ENCODE measurements at places on chromosomes 5 and 9.
A peak's percentile ranks its signal among the peaks of the same experiment; 100 is the strongest.

DNA sequence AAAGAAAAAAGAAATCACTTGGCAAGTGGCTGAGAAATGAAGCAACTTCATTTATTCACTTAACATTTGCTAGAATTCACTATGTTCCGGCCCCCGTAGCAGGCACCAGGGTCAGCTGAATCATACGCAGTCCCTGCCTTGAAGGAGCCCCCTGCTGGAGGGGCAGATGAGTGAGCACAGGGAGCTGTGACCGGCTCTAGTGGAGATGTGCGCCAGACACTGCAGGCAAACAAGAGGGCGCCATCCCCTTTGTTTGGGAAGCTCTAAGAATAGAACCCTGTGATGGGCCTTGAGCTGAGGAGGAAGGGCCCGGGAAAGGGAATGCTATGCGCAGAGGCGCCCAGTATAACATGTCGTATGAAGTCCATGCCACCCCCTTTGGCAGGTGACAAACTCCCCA lies 20.2 kb upstream of the RPL26L1 start:
- peak; percentile 75 for DNase-seq

- peak; percentile 73 for DNase-seq
Measured at GRCh38 chr9:5388026-5388819, 48.5 kb upstream of the RLN1 start.

- DNase-seq, result no peak
Measured at GRCh38 chr5:59340637-59341036, 552.9 kb downstream of the PDE4D start.

GRCh38 chr5:91998774-91999173 lies 615.7 kb upstream of the ARRDC3 start:
- no peak for DNase-seq

GRCh38 chr5:61582205-61582820 lies 250.3 kb downstream of the ZSWIM6 start:
- DNase-seq, result no peak

- no peak for DNase-seq
Measured at GRCh38 chr9:96138616-96139015, 163.4 kb downstream of the HSD17B3 start.

- DNase-seq, result no peak
Measured at GRCh38 chr9:130198501-130199179, 26.4 kb downstream of the NCS1 start.

- DNase-seq, result peak; percentile 74
Measured at GRCh38 chr5:171660434-171660833, 125.2 kb upstream of the SMIM23 start.

- no peak for DNase-seq
Measured at GRCh38 chr9:137353223-137354152, 51.4 kb upstream of the NRARP start.

DNA sequence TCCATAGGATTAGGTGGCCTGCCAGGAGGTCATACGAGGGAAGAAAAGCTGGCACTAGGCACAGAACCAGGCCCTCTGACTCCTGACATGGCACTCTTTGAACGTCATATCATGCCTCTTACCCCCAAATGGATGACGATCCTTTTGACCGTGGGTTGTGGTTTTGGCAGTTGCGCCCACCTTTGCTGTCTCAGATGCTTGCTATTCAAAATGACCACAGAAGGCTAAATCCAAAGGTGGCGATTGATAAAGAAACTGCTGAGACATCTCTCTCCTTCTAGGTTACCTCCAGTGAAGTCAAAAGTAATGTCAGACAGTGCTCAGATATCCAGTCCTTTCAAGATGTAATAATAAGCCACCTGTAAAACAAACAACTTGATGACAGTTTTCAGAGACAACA lies 385.0 kb downstream of the EFNA5 start:
- no peak for DNase-seq

DNA sequence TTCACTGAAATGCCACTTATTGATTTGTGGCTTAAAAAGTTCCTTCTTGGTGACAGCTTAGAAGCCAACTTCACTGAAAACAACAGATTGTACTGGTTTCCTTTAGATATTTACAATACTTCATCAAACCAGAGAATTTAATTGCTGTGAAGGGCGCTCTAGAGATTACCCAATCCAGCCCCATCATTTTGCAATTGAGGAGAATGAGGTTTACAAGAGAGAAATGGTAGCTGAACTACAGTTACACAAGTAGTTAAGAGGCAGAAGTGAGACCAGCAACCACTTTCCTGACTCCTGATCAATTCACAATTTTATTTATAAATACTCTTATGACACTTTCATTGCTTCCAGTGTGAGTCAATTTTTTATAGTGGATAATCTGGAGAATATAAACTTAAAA lies 103.5 kb upstream of the APC start:
- peak; percentile 30 for DNase-seq

GRCh38 chr9:123121457-123121856 lies 88.0 kb downstream of the GPR21 start:
- DNase-seq, result no peak

- DNase-seq, result no peak
Measured at GRCh38 chr9:127210851-127211730, 53.5 kb upstream of the GARNL3 start.

DNA sequence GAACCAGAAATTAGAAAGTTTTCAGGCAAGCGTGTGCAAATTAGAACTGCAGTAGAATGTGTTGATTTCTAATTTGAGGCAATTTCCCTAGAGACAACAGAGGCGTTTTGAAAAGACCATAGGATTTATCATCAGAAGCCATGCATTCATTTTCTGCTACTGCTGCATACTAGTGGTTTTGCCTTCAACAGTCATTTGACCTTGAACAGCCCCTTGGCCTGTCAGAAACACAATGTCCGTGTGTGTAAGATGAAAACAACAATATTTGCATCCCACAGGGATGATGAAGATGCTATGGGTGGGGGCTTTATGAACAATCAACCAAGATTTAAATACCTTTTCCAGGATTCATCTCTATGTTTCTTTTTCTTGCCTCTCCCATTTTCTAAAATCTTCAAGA lies 73.7 kb downstream of the PDE4D start:
- DNase-seq, result no peak

GRCh38 chr5:138850865-138851435 lies 24.2 kb downstream of the LRRTM2 start:
- peak; percentile 67 for DNase-seq

- no peak for DNase-seq
Measured at GRCh38 chr5:151081431-151082281, 822 bp upstream of the TNIP1 start.

DNA sequence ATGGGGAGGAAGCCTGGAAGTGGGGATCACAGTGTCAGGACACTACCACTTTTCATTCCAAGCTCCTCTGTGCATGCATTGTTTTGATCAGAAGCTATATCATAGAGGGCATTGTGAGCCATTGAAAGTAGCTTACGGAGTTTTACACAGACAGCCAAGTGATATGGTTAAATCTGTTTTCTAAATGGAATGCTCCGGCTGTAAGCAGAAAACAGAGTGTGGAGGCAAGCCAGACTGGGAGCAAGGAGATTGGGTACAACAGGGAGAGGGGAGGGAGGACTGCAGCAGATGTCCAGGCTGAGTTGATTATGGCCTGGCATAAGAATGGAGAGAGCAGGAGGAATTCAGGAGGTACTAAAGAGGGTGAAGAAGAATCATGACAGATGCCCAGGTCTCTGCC lies 15.5 kb upstream of the SOWAHA start:
- DNase-seq, result no peak

GRCh38 chr5:134758176-134758503 lies 439 bp upstream of the DDX46 start:
- DNase-seq, result no peak

- peak; percentile 66 for DNase-seq
Measured at GRCh38 chr5:68554571-68555279, 339.2 kb downstream of the PIK3R1 start.

- no peak for DNase-seq
Measured at GRCh38 chr9:113649054-113649453, 185.5 kb downstream of the RGS3 start.

- no peak for DNase-seq
Measured at GRCh38 chr5:168096525-168096924, 194.9 kb upstream of the WWC1 start.

- no peak for DNase-seq
Measured at GRCh38 chr9:75471549-75472114, 383.3 kb downstream of the OSTF1 start.

GRCh38 chr5:62256161-62257019 lies 49.6 kb upstream of the KIF2A start:
- no peak for DNase-seq

DNA sequence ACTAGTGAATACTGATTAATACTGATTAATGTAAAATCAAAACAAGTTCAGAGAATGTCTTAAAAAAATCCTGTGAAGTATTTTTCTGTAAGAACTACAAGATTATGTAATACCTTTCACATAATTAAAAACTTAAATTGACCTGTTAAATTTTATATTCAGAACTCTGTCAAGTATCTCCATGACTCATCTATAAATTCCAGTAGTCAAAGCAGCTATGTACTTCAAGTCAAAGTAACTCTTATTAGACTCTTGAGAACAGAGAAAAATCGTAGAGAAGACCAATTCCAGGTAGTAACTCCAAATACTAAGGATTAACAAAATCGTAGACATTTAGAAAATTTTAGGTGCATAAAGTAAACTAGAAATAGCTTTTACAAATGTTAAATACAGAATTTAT lies 77.1 kb downstream of the HOMER1 start:
- no peak for DNase-seq

DNA sequence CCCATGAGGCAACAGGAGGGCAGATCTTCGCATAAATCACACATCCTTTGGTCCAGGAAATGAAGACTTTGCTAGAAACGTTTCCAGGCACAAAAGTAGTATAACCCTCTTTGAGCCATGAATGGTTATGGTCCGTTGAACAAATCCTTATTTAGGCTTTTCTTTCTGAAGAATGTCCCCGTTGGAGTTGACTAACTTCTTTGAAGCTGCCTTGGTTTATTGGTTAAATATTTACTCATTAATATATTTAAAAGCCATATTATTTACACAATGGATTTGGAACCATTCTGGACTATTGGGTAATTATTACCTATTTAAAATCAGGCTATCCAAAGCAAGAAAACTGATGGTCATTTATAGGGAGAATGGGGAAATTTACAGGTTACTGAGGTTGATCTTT lies 347.6 kb upstream of the SLC30A5 start:
- no peak for DNase-seq

GRCh38 chr5:57976506-57976905 lies 483.4 kb downstream of the PLK2 start:
- DNase-seq, result no peak

DNA sequence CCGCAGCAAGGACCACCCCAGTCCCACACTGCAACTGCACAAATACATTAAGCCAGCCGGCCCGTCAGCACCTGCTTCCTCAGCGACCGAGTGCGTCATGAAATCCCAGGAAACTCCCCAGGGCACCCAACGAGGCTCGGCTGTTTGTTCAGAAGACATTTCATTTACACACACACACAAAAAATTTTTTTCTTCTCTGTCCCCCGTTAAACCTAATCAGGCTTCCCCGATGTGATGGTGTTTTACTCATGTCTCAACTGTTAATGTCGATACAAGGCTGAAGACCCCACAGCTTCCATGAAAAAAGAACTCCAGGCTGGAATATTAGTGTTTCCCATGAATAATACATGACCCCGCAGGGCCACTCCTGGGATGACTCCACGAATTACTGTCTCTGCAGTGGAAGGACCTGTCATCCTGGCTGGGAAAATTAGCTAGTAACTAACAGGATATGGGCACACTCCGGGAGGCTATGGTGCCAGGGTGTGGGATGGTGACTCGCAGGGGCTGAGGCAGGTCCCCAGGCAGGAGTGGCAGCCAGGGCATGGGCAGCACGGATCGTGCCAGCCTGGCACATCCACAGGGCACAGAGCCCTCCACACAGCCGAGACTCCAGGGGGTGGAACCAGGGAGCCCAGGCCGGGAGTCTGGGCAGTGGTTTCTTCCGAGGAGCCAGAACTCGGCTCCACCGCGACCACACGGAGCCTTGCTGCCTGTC lies 102.4 kb downstream of the VAV2 start:
- no peak for DNase-seq
